ENCODE measurements at places on chromosomes 11 and 22.
A peak's percentile ranks its signal among the peaks of the same experiment; 100 is the strongest.

GRCh38 chr11:123249354-123249753 is 54.3 kb upstream of the CLMP start:
- DNase-seq = no peak

GRCh38 chr11:94652735-94653284 is 85.6 kb downstream of the PIWIL4 start:
- DNase-seq = no peak

GRCh38 chr11:69293087-69293486 is 868 bp upstream of the MYEOV start:
- no peak for DNase-seq

DNA sequence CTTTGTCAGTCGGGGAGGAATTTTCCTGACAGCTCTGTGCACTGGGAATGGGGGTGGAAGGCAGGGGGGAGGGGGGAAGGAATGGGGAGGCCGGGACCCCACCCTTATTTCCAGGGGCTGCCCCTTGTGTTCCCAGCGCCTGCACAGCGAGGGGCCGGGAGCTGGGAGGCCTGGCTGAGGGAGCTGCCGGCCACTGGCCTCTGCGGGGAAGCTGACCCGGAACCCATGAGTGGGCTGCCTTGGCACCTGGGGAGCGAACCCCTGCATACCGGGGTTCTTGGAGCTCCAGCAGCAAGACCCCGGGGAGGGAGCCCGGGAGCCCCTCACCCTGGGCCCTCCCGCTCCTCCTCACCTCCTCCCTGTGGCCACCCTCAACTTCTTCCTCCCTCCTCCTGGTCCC is 3.5 kb downstream of the H19 start:
- no peak for DNase-seq

DNA sequence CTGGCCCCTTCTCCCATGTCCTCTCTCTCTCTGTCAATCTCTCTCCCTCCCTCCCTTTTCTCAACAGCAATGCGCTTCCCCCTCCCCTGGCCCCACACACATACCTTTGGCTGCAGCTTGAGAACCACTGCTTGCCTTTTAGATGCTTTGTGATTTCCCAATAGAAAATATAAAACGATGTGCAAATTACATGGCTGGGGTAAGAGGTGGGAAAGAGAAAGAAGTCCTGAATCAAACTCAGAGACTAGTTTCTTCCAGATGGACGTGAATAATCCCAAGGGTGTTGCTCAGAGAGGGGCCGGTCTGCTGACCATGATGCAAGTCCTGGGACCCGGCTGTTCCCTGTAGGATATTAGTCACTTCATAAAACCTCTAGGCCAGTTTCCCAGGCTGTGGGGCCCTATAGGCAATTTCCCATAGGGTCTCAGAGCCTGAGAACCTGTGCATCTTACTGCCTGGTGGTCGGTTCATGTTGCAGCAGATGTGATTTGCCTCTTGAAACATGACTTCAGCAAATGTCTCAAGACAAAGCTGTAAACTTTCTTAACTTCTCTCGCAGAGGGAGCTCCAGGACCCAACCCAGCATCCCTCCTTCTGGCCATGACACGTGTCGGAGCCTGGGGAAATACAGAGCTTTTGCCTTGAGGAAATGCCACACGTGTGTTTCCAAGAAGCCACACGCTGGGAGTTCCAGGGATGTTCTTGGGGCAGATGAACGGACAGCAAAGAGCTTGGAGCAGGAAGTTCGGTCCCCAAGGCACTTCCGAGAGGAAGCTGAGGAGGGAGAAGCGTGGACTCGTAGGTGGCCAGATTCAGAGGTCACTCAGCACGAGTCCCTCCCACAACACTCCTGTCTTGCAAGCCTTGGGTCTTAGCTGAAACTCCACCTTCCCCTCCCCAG is 34.5 kb upstream of the ETS1 start:
- DNase-seq = no peak

- DNase-seq = no peak
Observed at GRCh38 chr11:27237643-27238042, 125.4 kb downstream of the CCDC34 start.

- no peak for DNase-seq
Observed at GRCh38 chr22:22396741-22397291, 111.7 kb downstream of the ZNF280B start.

GRCh38 chr11:94557421-94557820 is 9.7 kb upstream of the PIWIL4 start:
- DNase-seq = no peak

GRCh38 chr22:37187552-37187890 is 526 bp downstream of the C1QTNF6 start:
- no peak for DNase-seq

- DNase-seq = peak; percentile 41
Observed at GRCh38 chr11:123741159-123742030, at the start of gene ZNF202. Gene ZNF202 (minus strand): TSS chr11:123741660. CDS start chr11:123730888, 10,772 bp downstream.

DNA sequence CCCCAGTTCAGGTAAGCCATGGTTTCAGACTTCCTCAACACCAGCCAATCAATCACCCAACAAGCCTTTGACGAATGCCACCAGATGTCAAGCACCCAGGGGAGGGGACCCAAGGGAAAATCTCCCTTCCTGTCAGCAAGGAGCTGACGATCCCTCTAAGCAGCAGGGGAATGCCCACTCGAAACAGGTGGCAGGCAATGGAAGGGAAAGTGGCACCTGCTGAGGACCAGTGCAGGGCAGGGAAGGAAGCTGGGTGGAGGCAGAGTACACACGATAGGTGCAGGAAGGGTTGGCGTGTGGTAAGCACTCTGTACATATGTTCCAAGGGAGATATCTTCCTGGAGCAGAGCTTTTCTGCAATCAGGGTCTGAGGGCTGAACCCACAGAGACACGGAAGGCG is 11.7 kb upstream of the CREB3L1 start:
- no peak for DNase-seq

DNA sequence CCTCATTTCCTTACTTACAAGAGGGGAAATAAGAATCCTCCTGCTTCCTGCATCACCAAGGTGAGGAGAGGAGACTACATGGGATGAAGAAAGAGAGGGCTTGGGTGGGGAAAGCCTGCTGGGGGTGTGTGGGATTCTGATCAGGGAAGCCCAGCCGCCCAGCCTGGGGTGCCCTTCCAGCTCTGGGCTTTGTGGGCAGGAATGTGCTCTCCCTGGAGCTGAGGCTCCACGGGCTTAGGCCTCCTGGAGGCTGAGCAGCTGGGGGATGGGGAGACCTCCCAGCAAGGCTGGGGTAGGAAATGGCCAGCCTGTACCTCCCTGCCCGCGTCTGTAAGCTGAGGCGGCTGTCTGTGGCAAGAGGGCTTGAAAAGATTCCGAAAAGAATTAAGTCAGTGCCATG is 206.1 kb downstream of the GRIK4 start:
- no peak for DNase-seq

DNA sequence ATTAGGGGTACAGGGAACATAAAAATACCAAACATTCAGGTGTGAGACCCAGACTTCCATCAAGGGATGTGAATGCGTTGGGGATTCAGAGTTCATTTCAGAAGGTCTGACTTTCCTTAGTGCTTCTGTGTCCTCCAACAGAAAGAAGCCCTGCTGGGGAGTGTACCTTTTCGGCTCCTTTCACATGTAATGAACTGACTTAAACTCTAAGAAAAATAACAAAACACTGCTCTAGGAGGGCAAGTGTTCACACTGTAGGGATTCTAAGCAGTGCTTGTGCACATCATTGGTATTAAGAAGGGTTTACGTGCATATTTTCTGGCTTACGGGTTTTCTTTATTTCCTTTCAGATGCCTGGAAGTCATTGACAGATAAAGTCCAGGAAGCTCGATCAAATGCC is 15.7 kb upstream of the TTC36 start:
- DNase-seq = no peak

DNA sequence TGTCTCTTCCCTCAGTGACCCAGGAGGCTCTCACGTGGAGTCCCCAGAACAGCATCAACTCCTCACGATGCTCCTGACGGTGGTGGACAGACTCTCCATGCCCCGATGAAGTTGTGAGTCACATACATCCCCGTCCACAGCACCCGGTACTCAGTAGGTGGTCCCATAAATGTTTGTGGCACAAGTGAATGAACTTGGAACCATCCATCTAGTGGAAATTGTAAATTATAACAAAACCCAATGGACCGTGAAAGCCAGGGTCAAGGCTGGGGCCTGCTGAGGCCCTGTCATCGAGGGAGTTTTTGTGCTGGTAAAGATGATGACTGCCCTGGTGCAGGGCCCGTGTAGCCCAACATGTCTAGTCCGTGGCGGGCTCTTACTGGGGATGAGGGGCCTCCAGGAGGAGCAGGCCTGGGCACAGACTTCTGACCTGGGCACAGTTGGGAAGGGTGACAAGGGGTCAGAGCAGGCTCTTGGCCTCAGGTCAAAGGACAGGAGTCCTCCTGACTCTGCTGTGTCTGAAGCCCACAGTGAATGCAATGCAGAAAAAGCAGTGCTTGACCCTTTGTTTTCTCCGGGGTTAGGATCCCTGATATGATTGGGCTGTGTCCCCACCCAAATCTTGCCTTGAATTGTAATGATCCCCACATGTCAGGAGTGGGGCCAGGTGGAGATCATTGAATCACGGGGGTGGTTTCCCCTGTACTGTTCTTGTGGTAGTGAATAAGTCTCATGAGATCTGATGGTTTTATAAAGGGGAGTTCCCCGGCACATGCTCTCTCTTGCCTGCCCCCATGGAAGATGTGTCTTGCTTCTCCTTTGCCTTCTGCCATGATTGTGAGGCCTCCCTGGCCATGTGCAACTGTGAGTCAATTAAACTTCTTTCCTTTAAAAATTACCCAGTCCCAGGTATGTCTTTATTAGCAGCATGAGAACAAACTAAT is 20.0 kb upstream of the SMIM38 start:
- no peak for DNase-seq

- DNase-seq = no peak
Observed at GRCh38 chr11:105034813-105035620, at the start of gene CASP1. Gene CASP1 (minus strand): TSS chr11:105035144. CDS start chr11:105035113, 31 bp downstream.

GRCh38 chr22:44340271-44341239 is 27.8 kb upstream of the SHISAL1 start:
- DNase-seq = no peak

DNA sequence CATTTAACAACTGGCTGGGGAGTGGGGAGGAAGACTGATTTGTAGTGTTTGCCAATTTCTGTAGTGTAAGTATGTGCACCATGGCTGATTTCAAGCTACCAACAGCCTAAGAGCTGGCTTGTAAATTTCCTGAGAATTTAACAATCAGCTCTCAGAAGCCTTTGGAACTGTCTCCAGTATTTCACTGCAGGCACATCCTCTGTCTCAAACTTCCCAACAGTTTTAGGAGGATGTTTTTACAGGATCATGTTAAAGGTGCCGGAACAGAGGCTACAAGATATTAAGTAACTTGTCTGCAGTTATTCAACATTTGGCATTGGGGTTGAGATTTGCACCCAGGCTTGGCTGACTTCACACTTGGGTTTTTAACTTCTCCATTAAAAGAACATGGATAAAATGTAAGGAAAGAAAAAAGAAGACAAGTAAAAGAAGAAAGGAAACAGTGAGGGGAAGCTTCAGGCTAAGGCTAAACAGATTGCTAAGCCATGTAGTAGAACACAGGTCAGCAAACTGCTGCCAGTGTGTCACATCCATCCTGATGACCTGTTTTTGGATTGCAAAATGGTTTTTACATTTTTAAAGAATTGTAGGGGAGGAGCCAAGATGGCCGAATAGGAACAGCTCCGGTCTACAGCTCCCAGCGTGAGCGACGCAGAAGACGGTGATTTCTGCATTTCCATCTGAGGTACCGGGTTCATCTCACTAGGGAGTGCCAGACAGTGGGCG is 204.8 kb upstream of the SESN3 start:
- no peak for DNase-seq

GRCh38 chr22:29702000-29702930 is 17.5 kb upstream of the CABP7 start:
- no peak for DNase-seq

GRCh38 chr11:60834742-60835533 is 7.0 kb upstream of the CCDC86 start:
- DNase-seq = no peak

DNA sequence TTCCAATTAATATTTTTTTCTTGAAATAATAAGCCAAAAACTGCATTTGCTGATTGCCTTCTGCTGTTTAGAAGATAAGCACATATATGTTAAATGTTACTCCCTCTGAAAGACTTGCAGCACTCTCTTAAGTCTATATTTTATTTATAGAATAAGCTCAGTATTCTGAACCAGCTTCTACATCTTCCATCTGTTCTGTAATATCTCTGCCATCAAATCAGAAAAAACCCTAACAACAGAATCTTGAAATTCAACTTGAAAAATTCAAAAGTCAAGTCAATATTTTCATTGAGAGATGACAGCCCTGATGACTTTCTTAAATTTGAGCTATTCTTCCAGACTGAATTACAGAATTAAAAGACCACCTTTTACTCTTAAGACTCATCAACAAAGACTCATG is 247.9 kb downstream of the NELL1 start:
- no peak for DNase-seq

- DNase-seq = no peak
Observed at GRCh38 chr11:79335681-79336080, 105.1 kb downstream of the TENM4 start.

DNA sequence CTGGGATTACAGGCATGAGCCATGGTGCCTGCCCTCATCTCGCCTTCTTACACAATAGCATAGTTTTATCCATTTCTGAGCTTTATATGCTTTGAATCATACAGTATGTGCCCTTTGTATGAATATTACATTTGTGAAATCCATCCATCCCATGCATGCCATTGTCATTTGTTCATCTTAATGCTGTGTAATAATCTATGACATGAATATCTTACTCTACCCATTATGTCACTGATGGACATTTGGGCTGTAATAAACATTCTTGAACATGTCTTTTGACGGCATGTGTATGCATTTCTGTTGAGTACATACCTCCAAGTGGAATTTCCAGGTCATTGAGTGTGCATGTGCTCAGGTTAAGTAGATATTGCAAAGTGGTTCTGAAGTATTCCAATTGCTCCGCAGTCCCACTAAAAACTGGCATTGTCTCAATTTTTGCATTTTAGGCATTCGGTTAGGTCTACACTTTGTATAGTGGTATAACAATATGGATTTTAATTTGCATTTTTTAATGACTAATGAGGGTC is 339.3 kb upstream of the SYN3 start:
- DNase-seq = no peak

GRCh38 chr11:125425601-125426000 is 70.5 kb downstream of the FEZ1 start:
- DNase-seq = no peak
